ENCODE measurements at places on chromosomes 7 and 10.

- no peak for DNase-seq
These were observed 21.3 kb upstream of the IFIT2 start for GRCh38 chr10:89280508-89280907.

- DNase-seq = no peak
These were observed 366.3 kb upstream of the CHRM2 start for GRCh38 chr7:136502162-136502561.

DNA sequence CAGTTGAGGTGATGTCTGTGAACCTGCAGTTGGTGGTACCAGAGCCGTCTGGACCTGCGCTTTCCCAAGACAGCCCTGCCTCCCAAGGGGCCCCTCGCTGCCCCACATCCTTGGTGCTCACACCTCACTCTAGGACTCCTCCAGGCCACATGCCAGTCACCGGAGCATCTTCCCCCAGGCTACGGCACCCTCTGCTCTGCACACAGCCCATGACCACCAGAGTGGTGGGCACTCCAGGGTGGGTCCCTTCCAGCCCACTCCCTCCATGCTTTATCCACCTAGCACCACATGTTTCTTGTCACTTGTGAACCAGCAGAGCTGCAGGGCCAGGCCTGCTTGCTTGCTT, 183.7 kb upstream of the SH2B2 start:
- DNase-seq = no peak

GRCh38 chr10:70778267-70778924, 6.8 kb downstream of the TBATA start:
- DNase-seq = no peak

DNA sequence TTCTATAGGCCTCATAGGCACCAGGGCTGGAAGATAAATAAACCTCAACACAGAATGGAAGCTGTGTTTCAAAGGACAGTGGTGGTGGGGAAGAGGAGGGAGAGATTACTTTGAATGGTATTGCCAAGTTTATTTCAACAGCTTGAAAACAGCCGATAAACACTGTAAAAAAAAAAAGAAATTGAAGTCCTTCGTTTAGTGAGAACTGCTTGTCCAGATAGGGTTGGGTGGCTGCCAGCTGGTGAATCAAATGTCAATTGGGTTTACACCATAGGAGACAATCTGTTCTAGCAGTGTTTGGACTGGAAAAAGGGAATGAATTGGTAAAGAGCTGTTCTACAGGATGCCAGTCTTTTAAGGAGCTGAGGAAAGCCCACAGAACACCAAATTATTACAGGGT, 254.8 kb downstream of the PHF14 start:
- no peak for DNase-seq

DNA sequence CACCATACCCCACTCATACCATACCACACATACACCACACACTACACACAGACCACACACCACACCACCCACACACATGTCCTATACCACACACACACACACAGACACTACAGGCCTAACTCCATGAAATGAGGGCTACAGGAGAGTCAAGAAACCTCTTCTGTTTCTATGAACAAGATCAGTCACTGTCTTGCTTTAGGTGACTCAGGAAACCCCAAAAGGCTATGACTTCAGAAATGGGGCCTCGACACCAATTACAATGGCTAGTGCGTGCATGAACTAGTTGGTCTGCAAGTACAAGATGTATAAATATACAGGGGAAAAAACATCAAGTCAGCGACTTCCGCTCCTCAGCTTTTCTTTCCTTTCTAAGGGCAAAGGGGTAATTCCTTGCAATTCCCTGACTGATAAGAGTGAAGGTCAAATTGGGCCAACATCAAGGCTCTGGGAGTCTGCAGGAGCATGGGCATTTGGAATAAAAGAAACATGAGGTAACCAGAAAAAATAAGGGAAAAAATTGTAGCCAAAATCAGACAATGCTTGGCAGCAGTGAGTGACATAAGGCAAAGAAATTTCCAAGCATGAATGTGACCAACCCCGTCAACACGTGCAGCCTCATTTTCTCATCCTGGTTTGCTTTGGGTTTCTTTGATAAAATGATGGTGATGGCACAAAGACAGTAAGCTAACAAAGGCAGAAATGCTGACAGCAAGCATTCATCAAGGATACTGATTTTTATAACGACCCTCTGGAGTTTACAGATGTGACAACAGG, 1.5 kb downstream of the PKD1L1 start:
- DNase-seq = no peak

Data from activated T-cell treated with anti-CD3 and anti-CD28 coated beads, Interleukin-2, amount 50 U/mL, for 24 hours (primary cell).